Fibroblast of skin of back (primary cell): ENCODE measurements at places on chromosomes 7 and 10.

DNA sequence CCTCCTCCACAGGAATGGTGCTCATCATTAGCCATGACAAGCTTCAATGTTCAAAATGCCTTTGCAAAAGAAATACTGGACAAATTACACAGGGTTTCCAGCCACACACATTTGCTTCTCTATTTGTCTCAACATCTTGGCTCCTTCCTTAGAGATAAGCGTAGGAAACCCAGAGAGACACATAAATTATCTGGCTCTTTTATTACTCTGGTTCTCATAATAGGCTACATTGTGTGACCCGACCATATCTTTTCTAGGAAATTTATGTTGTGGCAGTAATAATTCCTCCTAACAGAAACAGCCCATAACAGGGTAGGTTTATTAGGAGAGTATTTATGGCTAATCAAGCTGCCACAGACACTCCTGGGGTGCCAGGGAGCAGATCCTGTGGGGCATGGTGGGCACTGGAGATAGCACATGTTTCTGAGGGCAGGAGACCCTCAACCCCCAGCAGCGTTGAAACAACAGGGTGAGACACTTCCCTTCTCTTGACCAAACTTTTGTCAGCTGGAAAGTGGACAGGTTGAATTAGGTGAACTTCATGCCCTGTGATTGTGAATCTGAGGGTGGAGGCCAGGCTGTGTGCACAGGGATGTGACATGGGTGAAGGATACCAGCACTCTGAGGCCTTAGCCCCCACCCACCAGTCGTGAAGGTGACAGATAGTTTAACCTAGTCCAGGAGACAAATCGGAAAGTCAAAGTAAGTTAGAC is 295.9 kb upstream of the ZNF32 start:
- no peak for DNase-seq

- no peak for DNase-seq
These were observed 38.1 kb downstream of the ELMO1 start for GRCh38 chr7:37410305-37411229.

GRCh38 chr7:98619450-98620321 is 2.6 kb downstream of the NPTX2 start:
- DNase-seq = peak; percentile 34

GRCh38 chr10:5723692-5724091 is 39.1 kb downstream of the TASOR2 start:
- no peak for DNase-seq

GRCh38 chr7:129553899-129554461 is 51.6 kb downstream of the SMKR1 start:
- peak; percentile 42 for DNase-seq

GRCh38 chr10:112767156-112767555 is 182.9 kb upstream of the TCF7L2 start:
- no peak for DNase-seq

- no peak for DNase-seq
These were observed 147.0 kb downstream of the ARID5B start for GRCh38 chr10:62048470-62048869.

GRCh38 chr10:110404825-110405224 is 92.9 kb upstream of the DUSP5 start:
- DNase-seq = no peak

DNA sequence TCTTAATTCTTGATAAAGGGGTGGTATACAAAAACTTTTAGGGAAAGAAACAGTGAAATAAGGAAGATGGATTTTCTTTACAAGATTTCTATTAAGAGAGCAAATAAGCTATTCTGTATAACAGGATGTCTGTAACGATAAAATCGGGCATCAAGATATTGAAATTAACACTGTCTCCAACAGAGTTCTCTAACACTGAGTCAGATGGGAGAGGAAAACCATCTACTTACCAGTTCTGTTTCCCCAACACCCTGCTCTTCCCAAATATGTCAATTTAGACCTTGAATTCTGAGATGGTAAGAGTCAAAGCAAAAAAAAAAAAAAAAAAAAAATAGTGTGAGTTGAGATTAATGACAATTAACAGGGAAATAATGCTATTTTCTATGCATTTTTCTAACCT is 23.0 kb downstream of the SMURF1 start:
- DNase-seq = peak; percentile 43

DNA sequence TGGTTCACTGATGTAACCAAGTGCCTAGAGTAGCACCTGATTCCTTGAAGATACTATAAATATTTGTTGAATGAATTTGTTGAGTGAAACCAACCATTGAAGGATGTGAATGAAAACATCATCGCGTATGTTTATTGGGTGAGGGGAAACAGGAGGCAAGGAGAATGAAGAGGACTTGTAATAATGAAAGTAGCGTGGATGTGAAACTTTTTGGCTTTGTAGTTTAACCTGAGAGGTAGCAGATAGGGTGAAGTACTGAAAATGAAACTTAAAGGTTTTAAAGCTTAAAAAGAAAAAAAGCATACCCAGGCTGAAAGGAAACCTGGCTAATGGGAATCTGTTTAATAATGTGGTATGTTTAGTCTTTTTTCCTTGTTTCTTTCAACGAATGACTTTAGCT is 5.2 kb downstream of the CCNY start:
- no peak for DNase-seq

DNA sequence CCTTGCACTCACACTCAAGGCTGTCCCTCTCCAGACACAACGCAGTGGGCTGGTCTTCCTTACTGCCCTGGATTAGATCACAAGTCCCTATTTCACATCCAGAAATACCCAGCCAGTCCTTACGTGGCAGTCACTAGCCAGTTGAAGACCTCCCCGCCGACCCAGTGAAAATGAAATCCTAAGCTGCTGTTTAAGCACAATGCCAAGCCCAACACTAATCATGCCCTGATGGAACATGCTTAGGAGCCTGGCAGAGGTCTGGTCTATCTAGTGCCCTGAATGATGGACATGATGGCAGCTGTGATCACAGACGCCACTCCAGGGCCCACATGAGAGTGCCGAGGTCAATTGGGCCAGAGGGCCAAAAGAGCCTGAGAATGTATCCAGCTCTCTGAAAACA is 389.0 kb downstream of the GRID1 start:
- DNase-seq = no peak

GRCh38 chr7:78018641-78019446 is 220.3 kb downstream of the PHTF2 start:
- DNase-seq = peak; percentile 27

- DNase-seq = peak; percentile 20
These were observed 181.6 kb upstream of the HDAC9 start for GRCh38 chr7:18313965-18314364.

GRCh38 chr10:79984851-79985250 is 35.9 kb upstream of the SFTPD start:
- no peak for DNase-seq

DNA sequence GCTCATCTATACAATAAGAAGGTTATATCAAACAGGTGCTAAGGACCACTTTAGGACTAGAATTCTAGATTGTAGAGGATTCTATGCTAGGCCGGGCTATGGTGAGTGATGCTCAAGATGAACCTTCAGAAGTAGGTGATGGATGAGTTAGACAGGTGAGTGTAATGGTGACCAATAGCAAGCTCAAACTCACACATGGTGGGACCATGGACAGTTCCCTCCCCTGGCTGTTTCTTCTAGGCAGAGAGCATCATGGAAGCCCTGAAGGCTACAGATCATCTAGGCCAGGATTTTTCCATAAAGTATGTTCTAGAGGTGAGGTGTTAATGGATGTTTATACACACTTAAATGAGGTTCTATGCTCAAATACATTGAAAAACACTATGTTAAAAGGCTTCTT is 162.2 kb upstream of the WDR11 start:
- DNase-seq = no peak

GRCh38 chr10:451021-451471 is 238.4 kb downstream of the DIP2C start:
- DNase-seq = no peak

- DNase-seq = no peak
These were observed 94.6 kb upstream of the LRRC4 start for GRCh38 chr7:128125816-128126215.

- peak; percentile 67 for DNase-seq
These were observed 10.2 kb downstream of the KBTBD2 start for GRCh38 chr7:32881074-32881982.

- DNase-seq = peak; percentile 62
These were observed 45.0 kb upstream of the PRR15 start for GRCh38 chr7:29518616-29519015.

GRCh38 chr7:77940647-77941046 is 142.1 kb downstream of the PHTF2 start:
- DNase-seq = peak; percentile 45

- DNase-seq = no peak
These were observed 32.3 kb downstream of the PODXL start for GRCh38 chr7:131524115-131524514.

GRCh38 chr10:64503429-64503828 is 982.2 kb downstream of the REEP3 start:
- no peak for DNase-seq

- DNase-seq = peak; percentile 49
These were observed 448 bp downstream of the ITGA8 start for GRCh38 chr10:15719049-15719898.

DNA sequence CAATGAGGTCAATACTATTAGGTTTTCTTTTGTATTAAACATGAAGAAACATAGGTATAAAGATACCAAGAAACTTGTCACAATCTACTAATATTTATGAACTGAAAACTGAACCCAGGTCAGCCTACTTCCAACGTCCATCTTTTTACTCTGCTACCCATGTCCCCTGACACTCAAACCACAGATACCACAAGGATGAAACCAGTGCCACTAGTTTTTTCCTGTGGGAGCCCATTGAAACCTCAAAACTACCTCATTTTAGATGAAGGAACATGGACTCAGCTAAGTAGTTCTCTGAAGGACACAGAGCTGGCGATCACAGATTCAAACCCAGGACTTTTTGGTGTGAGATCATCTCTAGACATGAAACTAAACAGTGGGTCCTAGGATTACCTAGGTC is 6.8 kb downstream of the TET1 start:
- no peak for DNase-seq

DNA sequence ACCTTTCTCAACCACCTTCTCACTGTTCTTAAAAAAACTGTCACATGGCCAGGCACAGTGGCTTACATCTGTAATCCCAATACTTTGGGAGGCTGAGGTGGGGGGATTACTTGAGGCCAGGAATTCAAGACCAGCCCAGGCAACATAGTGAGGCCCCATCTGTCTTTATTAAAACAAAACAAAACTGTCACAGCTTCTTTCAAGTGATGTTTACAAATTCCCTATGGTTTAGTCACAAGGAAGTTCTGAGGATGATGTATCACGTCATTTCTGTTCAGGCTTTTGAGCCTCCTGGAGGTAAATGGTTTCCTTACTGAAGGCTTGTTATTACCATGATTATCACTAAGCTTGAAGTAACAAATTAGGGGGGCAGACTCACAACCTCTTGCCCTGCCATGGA is 186.2 kb downstream of the CFTR start:
- peak; percentile 46 for DNase-seq

GRCh38 chr7:31120800-31121513 is 68.8 kb downstream of the ADCYAP1R1 start:
- no peak for DNase-seq

GRCh38 chr7:25851332-25852210 is 300.4 kb upstream of the NFE2L3 start:
- peak; percentile 79 for DNase-seq

DNA sequence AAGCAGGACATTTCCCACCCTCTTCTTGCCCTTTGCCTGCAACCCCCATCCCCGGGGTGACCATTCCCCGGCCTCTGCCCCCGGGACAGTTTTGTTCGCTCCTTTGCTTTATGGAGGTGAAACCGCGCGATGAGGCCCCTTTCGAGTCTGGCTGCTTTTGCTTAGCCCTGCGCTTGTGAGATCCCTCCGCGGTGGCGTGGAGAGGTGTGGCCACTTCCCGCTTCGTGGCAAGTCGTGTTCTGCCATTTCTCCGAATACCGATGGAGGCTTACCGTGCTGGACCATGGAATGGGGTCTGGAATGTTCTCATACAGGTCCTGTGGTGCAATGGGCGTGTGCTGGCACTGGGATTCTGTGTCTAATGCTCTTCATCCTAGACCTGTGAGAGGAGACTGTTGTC is 106.7 kb downstream of the LHPP start:
- DNase-seq = no peak

GRCh38 chr7:134448356-134449229 is 10.3 kb downstream of the AKR1B1 start:
- peak; percentile 82 for DNase-seq

DNA sequence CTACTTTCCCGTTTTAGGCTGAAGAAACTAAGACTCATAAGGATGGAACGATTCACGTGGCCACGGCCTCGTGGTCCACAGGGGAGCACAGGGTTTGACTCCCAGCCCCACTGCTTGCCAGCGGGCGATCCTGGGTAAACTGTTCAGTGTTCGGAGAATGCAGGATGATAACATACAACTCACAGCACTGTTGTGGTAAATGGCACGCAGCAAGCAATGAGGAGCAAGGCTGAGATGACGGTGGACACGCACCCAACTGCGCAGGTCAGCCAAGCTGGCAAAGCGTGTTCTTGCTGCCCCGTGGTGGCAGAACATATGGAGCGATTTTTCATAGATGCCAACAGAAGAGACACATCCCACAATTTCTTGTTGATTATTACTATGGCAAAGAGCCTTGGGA is 272.7 kb downstream of the DNAJB6 start:
- no peak for DNase-seq

DNA sequence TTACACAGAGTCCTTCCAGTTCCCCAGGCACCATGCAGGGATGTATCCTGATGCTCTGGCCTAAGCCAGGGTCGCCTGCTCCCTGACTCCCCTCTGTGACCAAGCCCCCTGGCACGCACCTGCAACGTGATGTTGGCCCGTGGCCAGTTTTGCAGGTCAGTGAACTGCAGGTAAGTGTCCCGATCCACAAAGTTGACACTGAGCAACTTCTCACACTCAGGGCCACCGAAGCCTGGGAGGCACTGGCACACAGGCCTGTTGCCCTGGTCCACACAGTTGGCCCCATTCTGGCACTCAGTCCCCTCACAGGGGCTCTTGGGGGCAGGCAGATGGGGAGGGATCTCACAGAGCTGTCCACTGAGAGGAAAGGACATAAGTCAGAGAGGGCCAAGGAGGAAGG is 174.3 kb downstream of the LCOR start:
- DNase-seq = no peak

- DNase-seq = peak; percentile 53
These were observed 8.8 kb upstream of the ZCCHC24 start for GRCh38 chr10:79454259-79454658.

DNA sequence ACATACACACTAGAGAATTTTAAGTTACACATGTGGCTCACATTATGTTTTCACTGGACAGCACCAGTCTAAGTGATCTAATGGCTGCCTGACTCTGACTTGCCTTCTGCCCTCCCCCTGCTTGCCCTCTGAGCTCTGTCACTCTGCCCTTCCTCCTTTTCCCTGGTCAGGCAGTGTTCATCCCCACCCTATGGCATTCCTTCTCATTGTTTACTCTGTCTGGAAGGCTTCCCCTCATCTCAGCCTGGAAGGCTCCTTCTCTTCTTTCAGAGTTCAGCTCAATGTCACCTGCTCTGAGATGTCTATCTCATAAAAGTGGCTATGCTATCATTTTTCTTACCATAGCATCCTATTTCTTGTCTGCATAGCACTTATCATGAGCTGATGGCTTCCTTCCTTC is 305.7 kb downstream of the BMPER start:
- no peak for DNase-seq
